Stimulated activated CD4-positive, alpha-beta T cell treated with anti-CD3 and anti-CD28 coated beads, TNF-alpha, amount 100 ng/mL, for 1 hour (primary cell): ENCODE measurements at places on chromosomes 1 and 21.

DNA sequence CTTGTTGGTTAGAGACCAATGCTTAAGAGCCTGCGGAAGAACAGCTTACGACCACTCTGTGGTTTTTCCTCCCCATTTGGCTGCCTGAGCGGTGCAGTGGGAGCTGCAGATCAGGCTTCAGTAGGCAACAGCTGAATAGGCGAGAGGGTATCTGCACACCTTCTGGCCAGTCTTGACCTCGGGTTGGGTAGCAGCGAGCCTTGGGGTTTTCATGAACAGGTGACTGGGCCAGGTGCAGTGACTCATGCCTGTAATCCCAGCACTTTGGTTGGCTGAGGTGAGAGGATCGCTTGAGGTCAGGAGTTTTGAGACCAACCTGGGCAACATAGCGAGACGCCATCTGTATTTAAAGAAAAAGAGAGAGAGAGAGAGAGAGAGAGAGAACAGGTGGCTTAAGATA, 41.0 kb downstream of the NENF start:
- DNase-seq, result no peak

DNA sequence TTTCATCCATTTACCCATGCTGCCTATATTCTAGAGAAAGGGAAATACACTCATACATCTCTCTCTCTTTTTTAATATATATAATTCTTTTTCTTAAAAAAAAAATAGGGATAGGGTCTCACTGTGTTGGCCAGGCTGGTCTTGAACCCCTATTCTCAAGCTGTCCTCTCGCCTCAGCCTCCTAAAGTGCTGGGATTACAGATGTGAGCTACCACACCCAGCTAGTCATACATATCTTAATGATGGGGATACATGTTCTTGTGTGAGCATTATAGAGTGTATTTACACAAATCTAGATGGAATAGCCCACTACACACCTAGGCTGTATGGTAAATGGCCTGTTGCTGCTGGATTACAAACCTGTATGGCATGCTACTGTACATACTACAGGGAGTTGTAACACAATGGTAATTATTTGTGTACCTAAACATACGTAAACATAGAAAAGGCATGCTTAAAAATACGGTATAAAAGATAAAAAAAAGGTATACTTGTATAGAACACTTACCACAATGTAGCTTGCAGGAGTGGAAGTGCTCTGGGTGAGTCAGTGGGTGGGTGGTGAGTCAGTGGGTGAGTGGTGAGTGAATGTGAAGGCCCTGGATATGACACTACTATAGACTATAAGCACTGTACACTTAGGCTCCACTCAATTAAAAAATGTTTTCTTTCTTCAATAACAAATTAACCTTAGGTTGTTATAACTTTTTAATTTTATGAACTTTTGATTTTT, 72.9 kb downstream of the IVNS1ABP start:
- DNase-seq, result peak; percentile 11

- DNase-seq, result no peak
Measured at GRCh38 chr1:110087812-110088738, 17.6 kb upstream of the ALX3 start.

DNA sequence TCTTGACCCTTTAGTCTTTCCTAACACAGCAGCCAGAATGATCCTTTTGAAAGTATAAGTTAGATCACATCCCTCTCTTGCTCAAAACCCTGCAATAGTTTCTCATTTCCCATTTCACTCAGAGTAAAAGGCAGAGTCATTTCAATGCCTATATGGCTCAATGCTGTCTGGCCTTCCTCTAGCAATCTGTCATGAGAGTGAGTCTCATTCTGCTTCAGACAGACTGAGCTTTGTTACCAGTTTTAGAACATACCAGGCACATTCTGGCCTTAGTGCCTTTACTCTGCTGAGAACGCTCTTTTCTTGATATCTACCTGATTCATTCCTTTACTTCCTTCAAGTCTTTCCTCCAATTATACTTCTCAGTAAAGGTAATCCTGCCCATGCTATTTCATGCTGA, 372.8 kb upstream of the PKN2 start:
- DNase-seq, result no peak

- no peak for DNase-seq
Measured at GRCh38 chr21:41388259-41388658, 26.4 kb downstream of the MX2 start.
